Non-pigmented ciliary epithelial cell (primary cell): ENCODE measurements at places on chromosomes 11 and 22.

DNA sequence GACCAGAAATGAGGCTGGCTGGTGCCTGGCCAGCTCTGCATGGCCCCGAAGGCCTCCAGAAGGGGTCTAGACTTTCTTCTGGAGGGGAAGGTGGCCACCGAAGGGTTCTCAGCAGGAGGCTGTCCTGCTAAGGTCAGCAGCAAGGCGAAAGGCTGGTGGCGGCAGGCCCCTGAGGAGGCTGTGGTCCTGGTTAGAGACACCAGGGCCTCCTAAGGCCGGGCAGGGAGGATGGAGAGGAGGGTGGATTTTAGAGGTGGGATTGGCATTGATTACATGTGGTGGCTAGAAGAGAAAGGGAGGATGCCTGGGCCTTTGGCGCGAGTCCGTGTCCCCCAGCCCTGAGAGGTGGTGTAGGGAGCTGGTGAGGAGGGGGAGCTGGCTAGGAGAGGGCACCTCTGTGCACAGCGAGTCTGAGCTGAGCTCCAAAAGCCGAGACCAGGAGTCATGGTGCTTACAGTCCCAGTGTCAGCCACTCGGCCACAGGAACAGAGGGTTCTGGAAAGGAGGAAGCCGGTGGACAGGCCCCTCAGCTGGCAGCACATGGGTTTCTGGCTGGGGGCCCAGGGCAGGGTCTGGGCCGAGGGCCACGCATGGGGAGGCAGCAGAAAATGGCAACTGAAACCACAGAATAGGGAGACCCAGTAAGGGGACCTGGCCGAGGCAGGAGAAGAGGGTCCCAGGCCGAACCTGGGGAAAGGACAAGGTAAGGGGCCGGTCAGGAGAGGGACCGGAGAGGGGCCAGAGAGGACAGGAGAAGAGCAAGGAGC, 2.5 kb downstream of the FERMT3 start:
- no peak for DNase-seq

DNA sequence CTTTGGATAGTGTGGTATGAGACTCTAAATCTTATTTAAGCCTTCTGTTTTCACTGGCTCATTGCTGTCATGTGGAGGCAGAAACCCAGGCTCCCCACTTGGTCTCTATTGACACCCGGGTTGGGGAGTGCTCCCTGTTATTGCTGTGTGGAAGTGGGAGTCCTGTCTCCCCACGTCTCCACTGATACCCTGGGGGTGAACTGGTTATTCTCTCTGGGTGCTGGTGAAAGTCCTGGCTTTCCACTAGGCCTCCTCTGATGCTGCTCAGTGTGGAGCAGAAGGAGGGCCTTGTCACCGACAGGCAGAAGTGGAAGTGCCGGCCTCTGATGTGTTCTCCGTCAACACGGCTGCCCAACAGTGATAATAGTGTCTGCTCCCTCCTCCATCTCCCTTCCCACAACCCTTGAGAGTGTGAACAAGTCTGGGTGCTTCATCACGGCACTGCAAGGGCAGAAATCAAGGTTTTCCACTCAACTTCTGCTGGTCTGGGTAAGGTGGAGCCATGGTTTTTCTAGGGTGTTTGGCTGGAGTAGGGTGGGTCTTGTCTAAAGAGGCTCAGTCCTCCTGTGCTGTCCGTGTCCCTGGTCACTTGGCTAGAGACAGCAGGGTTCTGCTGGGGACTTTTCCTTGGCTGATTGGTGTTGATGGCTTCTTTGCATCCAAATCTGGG, 240.7 kb upstream of the B3GAT1 start:
- no peak for DNase-seq

GRCh38 chr22:47474464-47474863, 712.0 kb downstream of the TBC1D22A start:
- DNase-seq: no peak

DNA sequence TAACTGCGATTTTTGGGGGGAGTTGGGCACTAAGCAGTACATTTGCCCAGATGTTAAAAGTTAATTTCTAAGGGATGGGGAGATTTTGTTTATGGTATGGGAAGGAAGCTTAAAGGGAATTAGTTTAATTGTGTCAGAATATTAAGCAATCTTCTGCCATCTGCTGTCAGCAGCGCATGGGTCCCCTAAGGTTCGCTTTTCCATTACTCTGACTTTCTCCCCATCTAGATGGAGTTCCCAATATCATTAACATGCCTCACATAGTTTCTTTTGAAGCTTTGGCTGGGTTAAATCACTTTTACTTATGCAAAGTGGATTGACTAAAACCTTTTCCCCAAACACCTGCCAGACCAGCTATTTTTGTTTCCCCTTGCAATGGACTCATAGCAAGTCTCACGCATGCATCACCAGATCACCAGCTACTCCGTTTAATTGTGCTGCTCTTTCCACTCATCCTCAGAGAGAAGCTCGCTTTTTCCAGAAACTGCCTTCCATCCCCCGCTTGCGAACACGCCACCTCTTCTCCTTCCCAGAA, 172.7 kb downstream of the FAT3 start:
- DNase-seq: no peak

DNA sequence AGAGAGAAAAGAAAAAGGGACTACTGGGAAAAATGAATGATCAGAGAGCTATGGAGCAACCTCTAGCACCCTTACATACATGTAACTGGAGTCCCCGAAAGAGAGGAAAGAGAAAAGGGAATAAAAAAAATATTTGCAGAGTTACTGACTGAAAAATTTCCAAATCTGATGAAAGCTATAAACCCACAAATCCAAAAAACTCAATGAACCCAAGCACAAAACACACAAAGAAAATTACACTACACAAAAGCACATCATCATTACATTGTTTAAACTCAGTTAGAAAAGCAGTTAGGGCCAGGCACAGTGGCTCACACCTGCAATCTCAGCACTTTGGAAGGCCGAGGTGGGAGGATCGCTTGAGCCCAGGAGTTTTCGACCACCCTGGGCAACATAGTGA, 6.7 kb downstream of the VPS37C start:
- DNase-seq: no peak

- DNase-seq: no peak
Observed at GRCh38 chr22:49007013-49007653, 820.5 kb downstream of the BRD1 start.

DNA sequence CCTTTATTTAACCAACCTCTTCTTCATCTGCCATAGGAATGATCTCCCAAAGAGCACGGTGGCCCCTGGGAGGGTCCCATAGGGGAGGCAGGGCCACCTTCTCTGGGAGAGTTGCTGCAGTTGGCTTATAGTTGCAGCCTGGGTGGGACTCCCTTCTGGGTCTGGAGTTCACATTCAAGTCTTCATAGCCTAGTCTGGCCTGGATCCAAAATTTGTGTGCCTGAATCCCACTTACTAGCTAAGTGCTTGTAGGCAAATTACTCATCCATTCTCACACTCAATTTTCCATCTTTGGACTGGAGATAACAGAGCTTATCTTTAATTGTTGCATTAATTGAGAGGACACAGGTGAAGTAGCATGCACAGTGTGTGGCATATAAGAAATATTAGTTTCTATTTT, 163.6 kb downstream of the GRIK4 start:
- no peak for DNase-seq

- no peak for DNase-seq
Observed at GRCh38 chr11:82738091-82738490, 4.4 kb upstream of the FAM181B start.

DNA sequence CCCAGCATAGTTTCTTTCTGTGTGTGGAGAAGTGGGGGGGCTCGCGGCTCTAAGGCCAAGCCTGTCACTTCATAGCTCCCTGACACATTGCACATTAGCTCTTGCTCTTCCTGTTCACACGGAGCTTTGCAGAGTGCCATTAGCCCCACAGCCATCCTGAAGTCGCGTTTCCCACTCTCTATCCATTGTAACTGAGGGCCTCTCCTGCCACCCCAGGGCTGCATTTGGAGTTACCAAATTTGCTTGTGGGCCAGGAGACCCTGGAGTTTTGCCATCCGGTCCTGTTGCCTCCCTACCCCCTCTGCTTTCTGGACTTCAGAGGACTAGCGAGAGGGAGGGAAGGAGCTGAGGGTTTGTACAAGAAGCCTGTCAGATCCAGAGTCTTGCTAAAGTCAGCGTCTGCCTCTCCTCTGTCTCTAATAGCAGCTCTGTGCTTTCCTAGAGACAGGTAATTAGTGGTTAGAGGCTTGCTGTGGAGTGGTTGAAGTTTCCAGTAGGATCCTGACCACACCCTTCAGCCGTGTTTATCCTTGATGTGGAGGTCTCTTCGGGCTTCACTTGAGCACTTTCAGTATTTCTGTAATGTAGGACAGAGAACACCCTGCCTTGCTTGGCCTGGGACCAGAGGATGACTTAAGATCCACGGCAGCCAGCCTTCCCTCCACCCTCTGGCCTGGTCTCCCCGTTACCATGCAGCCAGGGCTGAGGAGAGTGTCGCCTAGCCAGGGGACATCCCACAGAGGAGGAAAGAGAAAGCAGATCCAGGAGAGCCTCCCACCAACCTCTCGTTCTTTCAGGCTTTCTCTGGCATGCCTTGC, 14.1 kb downstream of the DCPS start:
- no peak for DNase-seq

- DNase-seq: no peak
Observed at GRCh38 chr22:42745118-42745517, 24.4 kb upstream of the A4GALT start.

DNA sequence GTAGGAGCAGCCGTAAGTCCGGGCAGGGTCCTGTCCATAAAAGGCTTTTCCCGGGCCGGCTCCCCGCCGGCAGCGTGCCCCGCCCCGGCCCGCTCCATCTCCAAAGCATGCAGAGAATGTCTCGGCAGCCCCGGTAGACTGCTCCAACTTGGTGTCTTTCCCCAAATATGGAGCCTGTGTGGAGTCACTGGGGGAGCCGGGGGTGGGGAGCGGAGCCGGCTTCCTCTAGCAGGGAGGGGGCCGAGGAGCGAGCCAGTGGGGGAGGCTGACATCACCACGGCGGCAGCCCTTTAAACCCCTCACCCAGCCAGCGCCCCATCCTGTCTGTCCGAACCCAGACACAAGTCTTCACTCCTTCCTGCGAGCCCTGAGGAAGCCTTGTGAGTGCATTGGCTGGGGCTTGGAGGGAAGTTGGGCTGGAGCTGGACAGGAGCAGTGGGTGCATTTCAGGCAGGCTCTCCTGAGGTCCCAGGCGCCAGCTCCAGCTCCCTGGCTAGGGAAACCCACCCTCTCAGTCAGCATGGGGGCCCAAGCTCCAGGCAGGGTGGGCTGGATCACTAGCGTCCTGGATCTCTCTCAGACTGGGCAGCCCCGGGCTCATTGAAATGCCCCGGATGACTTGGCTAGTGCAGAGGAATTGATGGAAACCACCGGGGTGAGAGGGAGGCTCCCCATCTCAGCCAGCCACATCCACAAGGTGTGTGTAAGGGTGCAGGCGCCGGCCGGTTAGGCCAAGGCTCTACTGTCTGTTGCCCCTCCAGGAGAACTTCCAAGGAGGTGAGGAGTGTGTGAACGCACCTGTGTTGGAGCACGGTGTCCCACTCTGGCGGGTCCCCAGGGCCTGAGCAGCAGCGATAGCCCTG, at the start of gene TAGLN:
Gene TAGLN (plus strand): TSS at position 318 of the 863 bp plus-strand sequence. CDS start 3,644 bp downstream, outside the sequence.
- peak; percentile 84 for DNase-seq

- no peak for DNase-seq
Observed at GRCh38 chr11:130162733-130163132, 3.2 kb downstream of the ST14 start.

DNA sequence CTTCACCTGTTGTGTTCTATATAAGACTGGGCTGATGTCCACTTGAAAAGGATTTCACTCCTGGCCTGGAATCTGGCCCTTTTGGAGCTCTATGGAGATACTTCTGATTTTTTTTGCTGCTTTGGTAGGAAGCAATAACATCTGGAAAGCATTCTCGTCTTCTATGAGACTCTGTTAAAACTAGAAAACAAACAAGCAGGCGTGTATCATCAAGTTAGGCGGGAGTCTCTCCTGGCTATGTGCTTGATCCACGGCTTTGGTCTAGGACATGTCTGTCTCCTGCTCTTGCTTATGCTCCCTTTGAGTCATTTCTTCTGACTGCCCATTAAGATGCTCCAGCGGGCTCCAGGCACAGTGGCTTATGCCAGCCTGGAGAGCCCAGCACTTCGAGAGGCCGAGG, 121.4 kb upstream of the TTC12 start:
- DNase-seq: no peak

DNA sequence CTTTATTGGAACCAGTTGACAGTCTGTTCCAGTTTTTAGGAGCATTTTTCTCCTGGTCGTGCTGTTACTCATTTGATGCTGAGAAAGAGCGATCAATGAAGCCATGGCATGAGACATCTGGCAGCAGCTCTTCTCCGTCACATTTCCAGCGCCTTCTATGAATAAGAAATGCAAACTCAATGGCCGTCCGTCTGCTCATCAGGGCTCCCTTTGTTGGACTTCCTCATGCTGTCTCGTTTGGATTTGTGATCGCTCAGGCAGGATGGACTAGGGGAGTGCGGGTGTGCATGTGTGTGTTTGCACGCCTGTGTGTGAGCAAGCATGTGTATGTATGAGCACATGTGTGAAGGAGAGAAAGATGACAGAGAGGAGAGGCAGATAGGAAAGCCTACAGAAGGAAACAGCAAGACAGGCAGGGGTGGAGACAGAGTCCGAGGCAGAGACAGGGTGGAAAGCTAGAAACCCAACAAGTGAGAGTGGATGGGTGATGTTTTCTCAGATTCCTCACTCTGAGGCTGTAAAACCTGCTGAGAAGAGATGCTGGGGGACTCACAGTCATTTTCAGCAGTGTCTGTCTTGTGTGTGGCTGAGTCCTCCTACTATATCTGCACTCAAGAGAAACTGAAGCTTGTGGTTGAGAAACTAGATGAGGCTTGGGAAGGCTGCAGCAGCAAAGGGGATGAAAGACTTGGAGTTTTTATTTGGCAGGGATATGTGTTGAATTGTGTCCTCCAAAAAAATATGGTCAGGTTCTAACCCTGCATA, 56.0 kb upstream of the CLMP start:
- no peak for DNase-seq

GRCh38 chr11:41816396-41816795, 356.9 kb upstream of the LRRC4C start:
- no peak for DNase-seq

GRCh38 chr22:42610186-42610585, 4.5 kb downstream of the POLDIP3 start:
- DNase-seq: no peak

GRCh38 chr11:34696862-34697261, 76.0 kb downstream of the EHF start:
- no peak for DNase-seq
